Non-pigmented ciliary epithelial cell (primary cell): ENCODE measurements at places on chromosomes 3 and 15.

GRCh38 chr3:25658836-25659235, 5.9 kb downstream of the TOP2B start:
- DNase-seq = no peak

DNA sequence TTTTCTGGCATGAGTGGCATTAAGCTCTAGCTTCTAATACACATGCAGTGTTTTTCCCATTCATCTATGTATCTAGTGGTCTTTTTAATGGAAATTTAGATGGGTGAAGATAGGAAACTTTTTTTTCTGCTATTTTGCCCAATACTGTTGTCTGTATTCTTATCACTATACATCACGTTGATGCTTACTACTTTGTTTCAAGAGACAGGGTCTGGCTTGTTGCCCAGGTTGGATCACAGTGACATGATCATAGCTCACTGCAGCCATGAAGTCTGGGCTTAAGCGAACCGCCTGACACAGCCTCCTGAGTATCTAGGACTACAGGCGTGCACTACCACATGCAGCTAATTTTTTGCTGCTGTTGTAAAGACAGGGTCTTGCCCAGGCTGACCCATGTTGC, 84.6 kb downstream of the PEAK1 start:
- no peak for DNase-seq

DNA sequence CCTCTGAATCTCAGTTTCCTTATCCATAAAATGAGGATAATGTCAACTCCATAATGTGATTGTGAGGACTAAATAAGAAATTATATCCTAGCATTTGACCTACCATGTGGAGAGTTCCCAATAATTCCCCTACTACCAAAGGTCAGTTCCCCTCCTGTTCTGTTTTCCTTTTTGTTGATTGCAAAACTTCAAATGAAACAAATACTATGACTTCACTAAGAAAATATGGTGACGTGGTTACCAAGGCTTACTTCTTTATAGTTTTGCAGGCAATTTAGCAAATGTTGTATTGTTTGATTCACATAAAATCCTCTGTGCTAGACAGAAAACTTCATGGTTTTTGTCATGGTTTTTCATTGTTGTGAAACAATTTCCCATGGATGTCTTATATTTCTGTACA, 153.8 kb upstream of the RORA start:
- DNase-seq = no peak

- no peak for DNase-seq
These were observed 47.2 kb upstream of the KY start for GRCh38 chr3:134697830-134698689.

DNA sequence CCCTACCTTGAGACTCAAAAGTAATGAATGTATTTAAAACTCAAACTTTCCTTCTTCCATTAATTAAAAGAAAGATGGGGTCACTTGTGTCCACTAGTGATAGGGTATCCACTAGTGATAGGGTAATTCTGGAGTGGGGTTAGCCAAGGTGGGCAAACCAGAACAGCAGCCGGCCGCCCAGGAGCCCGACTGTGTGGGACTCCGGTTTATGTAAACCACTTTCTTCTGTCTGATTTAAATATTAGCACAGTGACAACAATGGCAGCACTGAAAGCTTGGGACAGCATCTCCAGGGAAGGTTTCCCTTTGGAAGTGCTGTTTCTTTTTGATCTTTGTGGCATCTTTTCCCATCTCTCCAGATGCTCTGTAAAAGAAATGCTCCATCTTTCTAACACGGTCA, 722 bp downstream of the MYZAP start:
- no peak for DNase-seq

- no peak for DNase-seq
These were observed 139.3 kb downstream of the TNIK start for GRCh38 chr3:171320750-171321558.

- DNase-seq = no peak
These were observed 85.9 kb upstream of the PRR23C start for GRCh38 chr3:139130390-139131140.

DNA sequence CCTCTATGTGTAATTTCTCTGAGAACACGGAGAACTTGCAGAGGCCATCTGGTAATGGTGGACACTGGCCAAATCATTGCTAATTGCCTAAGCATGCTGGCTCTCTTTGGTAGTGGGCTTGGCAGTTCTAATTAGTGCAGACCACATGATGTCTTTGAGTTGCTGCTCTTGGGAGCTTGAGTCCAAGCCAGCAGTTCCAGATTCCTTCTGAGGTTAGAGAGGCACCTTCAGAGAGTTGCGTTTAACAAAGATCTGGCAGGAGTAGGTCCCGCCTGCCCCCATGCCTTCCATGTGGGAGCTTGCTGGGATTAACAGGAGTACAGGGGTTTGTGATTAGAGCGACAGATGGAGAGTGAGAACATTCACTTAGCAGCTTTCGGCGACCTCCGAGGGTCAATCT, 449.0 kb upstream of the LMCD1 start:
- peak; percentile 5 for DNase-seq

DNA sequence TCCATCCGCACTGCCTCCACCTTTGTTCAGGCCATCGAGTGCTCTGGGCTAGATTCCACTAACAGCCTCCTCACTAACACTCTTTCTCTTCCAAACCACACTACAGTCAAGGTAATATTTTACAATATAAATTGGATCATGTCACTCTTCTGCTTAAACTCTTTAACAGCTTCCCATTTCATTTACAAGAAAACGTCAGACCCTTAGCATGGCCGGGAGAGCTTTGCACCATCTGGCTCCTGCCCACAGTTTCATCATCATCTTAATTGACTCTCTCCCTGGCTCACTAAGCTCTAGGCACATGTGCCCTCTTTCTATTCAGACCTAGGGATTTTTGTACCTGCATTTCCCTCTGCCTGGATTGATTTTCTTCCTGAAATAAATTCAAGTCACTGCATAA, 354.7 kb downstream of the FGF12 start:
- no peak for DNase-seq

- no peak for DNase-seq
These were observed 7.9 kb downstream of the SECISBP2L start for GRCh38 chr15:49038382-49038781.

DNA sequence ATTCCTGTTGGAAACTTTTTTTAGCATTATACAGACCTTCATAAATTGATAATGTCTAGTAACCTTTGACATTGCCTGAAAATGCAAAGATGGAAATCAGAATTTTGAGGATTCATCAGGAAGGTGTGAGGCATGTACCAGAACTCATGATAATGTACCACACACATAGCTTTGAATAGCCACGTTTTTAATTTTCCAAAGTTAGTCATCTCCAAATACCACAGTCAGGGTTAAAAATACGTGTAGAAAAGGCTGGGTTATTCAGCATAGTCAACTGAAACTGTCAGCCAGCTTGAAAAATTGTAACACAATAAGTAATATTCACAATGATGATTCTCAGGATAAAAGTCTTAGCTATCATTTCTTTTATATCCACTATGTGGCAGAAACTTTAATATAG, 102.0 kb upstream of the THRB start:
- no peak for DNase-seq

- DNase-seq = no peak
These were observed 54.6 kb upstream of the PCSK6 start for GRCh38 chr15:101543926-101544612.

GRCh38 chr15:51799282-51800252, 29.9 kb upstream of the TMOD3 start:
- DNase-seq = no peak

GRCh38 chr3:115081444-115081843, 65.6 kb downstream of the ZBTB20 start:
- DNase-seq = no peak
